Smooth muscle cell of the umbilical artery (primary cell): ENCODE measurements at places on chromosomes 12 and 14. TPM values are rescaled to one million over a fixed set of nuclear protein-coding genes. Genes with fewer than 3 reads are reported as not detected.

ADAMTS20 gene
- under 0.01 and 0.14 TPM in 2 replicates for total RNA-seq

TMEM260 gene
- 19.4 and 20.2 TPM in 2 replicates for total RNA-seq

ANO2 gene
- under 0.01 and 0.23 TPM in 2 replicates for total RNA-seq

GRIN2B gene
- total RNA-seq = under 0.01 and 0.09 TPM in 2 replicates

RBP5 gene
- total RNA-seq = not detected in 2 replicates

RPS6KA5 gene
- total RNA-seq = 0.30 and 0.46 TPM in 2 replicates

KRT4 gene
- total RNA-seq = not detected in 2 replicates

PIK3C2G gene
- total RNA-seq = not detected in 2 replicates

KLRC3 gene
- not detected in 2 replicates for total RNA-seq

SLC17A8 gene
- total RNA-seq = not detected in 2 replicates

MARCHF9 gene
- total RNA-seq = 1.7 and 3.3 TPM in 2 replicates

AP1G2 gene
- total RNA-seq = 8.9 and 14.0 TPM in 2 replicates

FAIM2 gene
- total RNA-seq = 0.65 and 1.5 TPM in 2 replicates

PRR13 gene
- 20.2 and 23.7 TPM in 2 replicates for total RNA-seq

CLEC12A gene
- not detected in 2 replicates for total RNA-seq

MEG3 gene
- 320 and 436 TPM in 2 replicates for total RNA-seq

EML1 gene
- 6.0 and 7.7 TPM in 2 replicates for total RNA-seq

RARG gene
- 17.8 and 33.3 TPM in 2 replicates for total RNA-seq

SERPINA10 gene
- total RNA-seq = not detected in 2 replicates

SCNN1A gene
- total RNA-seq = 0.28 and 0.30 TPM in 2 replicates

LRR1 gene
- 9.5 and 13.4 TPM in 2 replicates for total RNA-seq
